ENCODE measurements at places on chromosomes 3 and 15.

- H3K27ac ChIP-seq: no peak overlapping the region
- no peak for DNase-seq
- H3K36me3 ChIP-seq: no peaks in the 10 kb centered on the region
- H3K4me1 ChIP-seq: no peaks in the 10 kb centered on the region
Measured at GRCh38 chr3:102748646-102749045, 313.8 kb downstream of the ZPLD1 start.

DNA sequence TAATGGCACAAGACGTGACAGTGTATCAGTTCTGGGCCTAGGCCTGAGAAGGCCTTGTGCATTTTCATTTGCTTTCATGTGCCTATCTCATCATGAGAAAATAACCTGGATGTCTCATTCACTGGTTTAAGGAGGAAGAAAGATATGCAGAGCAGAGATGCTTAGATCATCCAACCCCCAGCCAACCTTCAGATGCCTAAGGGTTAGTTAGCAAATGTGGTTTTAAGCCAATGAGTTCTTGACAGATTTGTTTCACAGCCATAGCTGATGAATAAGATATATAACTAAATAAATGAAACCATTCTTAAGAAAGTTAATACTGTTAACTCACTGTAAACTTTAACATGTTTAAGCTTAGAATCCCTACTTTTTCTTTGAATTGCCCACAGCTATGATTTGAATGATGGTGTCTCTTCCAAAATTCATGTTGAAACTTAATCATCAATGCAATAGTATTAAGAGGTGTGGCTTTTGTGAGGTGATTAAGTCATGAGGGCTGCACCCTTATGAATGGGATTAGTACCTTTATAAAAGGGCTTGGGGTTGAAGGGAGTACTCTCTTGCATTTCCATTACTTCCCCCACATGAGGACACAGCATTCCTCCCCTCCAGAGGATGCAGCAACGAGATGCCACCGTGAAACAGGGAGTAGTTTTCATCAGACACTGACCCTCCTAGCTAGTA, 324.6 kb upstream of the TBC1D5 start:
- no peaks in the 10 kb centered on the region for H3K27me3 ChIP-seq
- no peak overlapping the region for H3K27ac ChIP-seq

DNA sequence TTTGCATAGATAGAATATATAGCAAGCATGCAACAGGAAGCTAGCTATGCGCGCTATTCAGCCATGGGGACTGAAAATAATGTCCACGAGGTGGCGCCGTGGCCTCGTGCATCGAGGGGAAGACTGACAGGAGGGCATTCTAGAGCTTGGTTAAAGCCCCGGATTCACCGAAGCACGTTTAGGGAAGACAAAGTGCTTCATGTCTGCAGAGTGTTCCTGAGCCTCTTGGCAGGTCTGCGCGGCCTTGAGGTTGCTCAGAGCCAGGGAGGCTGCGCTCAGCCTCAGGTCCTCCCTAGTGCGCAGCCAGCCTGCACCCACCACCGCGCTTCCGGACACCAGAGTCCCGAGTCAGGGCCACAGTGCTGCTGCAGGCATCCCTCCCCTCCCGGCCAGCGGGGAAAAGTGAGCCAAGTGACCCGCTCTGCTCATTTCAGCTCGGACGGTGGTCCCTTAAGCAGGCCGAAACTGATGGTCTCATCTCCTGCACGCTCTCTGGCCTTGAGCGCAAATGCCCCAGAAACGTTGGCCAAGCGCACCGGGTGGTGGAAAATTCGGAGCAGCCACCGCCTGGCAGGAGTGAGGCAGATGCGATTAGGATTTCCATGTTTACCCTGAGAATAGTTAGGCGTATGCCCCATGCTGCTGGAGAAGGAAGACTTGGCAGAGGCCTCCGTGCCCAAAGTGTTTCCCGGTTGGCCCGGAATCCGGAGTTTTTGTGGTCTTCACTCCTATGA, 24.8 kb downstream of the GABRA5 start:
- H3K36me3 ChIP-seq: no peaks in the 10 kb centered on the region
- no peaks in the 10 kb centered on the region for H3K27me3 ChIP-seq
- DNase-seq: peak; percentile 73
- no peaks in the 10 kb centered on the region for H3K4me1 ChIP-seq
- H3K27ac ChIP-seq: no peak overlapping the region

DNA sequence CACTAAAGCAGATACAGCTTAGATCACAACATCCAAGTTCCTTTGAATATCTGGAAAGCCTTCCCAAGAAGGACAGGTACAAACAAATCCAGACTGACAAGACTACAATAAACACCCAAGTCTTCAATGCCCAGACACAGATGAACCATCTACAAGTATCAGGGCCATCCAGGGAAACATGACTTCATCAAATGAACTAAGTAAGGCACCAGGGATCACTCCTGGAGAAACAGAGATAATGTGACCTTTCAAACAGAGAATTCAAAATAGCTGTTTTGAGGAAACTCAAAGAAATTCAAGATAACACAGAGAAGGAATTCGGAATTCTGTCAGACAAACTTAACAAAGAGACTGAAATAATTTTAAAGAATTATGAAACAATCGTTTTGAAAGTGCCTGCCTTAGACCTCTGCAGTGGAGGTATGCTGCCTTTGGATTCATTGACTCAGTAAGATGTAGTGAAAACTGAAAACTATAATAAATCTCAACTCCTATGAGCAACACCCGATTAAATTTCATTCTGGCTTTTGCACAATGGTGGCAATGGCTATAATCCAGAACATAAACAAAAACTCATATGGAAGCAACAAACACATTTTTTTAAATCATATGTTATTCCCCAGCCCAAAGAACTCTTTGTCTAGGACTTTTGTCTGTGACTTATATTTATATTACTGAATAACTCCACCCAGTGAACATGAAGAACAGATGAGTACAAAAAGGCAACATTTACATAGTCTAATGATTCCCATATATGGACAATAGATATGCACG, 12.6 kb upstream of the COL8A1 start:
- H3K36me3 ChIP-seq: no peaks in the 10 kb centered on the region
- H3K4me3 ChIP-seq: no peak overlapping the region
- H3K27me3 ChIP-seq: no peaks in the 10 kb centered on the region
- no peak overlapping the region for H3K27ac ChIP-seq
- DNase-seq: peak; percentile 96

DNA sequence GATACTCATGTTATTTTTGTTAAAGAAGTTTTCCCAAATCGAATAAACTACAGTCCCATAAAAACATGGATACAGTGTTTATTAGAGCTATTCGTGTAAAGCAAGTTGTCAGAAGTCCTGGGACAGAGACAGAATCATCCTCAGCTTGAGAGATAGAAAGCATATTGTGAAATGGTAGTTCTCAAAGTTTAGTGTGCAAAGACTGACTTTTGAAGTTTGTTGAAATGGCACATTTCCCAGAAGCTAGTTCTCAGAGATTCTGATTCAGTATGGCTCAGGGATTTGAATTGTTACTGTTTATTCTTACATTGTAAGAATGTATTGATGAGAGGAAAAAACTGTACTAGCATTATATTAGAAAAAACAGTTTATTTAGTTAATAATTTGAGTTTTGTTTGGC, 22.1 kb downstream of the GABRR3 start:
- no peaks in the 10 kb centered on the region for H3K36me3 ChIP-seq
- no peaks in the 10 kb centered on the region for H3K27me3 ChIP-seq
- H3K4me3 ChIP-seq: no peak overlapping the region
- peaks cover 4% of the 10 kb centered on the region for H3K4me1 ChIP-seq

DNA sequence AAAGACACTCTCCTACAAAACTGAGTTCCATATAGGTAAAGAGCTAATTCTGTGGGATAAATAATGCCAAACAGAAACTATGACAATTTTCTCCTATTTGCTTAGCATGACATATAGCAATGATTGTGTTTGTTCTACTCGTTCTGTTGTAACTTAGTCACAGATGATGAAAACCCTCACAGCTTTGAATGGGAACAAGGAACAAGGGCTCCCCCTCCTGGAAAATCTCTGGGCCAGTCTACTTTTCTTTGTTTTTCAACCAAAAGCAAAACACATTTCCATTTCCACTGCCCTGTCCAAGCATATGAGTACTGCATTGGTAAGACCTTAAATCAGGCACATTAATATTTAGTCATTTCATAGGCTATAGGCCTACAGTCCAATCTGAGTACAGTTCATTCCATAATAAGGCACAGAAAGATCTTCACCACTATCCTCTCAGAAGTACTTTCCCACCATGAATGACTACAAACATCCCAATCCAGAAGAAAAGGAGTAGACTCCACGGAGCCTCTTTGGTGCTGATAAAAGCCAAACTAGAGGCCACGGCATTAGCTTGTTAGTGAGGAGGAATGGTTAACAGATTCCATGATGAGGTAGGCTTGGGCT, 67.1 kb downstream of the ATP8B4 start:
- H3K4me1 ChIP-seq: peaks cover 24% of the 10 kb centered on the region
- H3K27ac ChIP-seq: peak overlapping the region; percentile 49
- no peaks in the 10 kb centered on the region for H3K27me3 ChIP-seq
- no peak overlapping the region for H3K4me3 ChIP-seq
- DNase-seq: peak; percentile 76
- H3K36me3 ChIP-seq: no peaks in the 10 kb centered on the region

GRCh38 chr3:44104043-44104442, 137.6 kb upstream of the TOPAZ1 start:
- DNase-seq: no peak
- no peaks in the 10 kb centered on the region for H3K36me3 ChIP-seq
- no peak overlapping the region for H3K27ac ChIP-seq
- H3K4me3 ChIP-seq: no peak overlapping the region
- no peaks in the 10 kb centered on the region for H3K27me3 ChIP-seq

GRCh38 chr3:169668072-169668956, 4.8 kb upstream of the MECOM start:
- H3K27me3 ChIP-seq: peaks cover 23% of the 10 kb centered on the region
- H3K4me3 ChIP-seq: peak overlapping the region; percentile 50
- H3K27ac ChIP-seq: no peak overlapping the region
- no peaks in the 10 kb centered on the region for H3K36me3 ChIP-seq

DNA sequence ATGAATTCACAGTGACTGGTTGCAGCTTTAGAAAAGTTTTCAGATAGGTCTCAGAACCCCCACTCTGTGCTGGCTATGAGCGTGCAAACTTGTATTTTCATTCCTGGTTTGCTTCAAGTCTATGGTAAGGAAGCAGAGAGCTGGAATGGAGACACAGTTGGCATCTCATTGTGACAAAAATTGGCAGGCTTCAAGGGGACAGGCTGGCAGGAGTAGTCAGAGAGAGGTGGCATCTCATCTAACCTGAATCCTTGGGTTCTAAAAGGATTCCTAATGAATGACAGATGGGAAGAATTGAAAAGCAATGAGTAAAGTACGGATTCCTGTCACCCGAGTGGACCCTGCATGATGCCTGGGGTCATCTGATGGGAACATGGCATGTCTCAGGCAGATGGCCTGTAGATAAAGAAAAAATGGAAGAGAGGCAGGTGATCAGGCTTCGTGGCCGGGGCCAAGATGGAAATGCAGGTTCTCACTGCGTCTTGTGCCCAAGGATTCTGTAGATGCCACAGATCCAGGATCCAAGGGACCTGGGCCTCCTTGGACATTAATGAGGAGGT, 89.4 kb upstream of the ABHD17C start:
- H3K27ac ChIP-seq: no peak overlapping the region
- no peaks in the 10 kb centered on the region for H3K4me1 ChIP-seq
- no peak for DNase-seq
- no peaks in the 10 kb centered on the region for H3K36me3 ChIP-seq
- H3K4me3 ChIP-seq: no peak overlapping the region

- DNase-seq: peak; percentile 30
- no peak overlapping the region for H3K27ac ChIP-seq
- H3K4me1 ChIP-seq: peaks cover 2% of the 10 kb centered on the region
- no peaks in the 10 kb centered on the region for H3K27me3 ChIP-seq
- no peak overlapping the region for H3K4me3 ChIP-seq
Measured at GRCh38 chr3:141279077-141279967, 47.7 kb downstream of the PXYLP1 start.

DNA sequence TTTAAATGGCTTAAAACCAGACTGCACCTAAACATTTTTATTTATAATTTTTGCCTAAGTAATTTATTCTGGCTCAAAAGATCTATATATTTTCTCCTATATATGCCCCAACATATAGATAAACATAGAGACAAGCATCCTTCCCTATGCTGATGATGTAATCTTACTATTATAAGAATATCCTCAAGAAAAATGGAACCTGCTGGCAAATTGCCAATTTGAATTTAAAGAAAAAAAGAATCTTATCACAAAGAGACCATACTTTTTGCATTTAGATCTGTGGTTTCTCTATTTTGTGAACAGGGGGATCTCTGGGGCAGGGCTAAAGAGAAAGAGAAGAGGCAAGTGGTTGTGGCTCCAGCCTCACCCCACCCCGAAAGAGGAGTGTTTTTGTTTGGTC, 107.2 kb upstream of the CMC1 start:
- DNase-seq: no peak
- H3K27ac ChIP-seq: no peak overlapping the region
- no peaks in the 10 kb centered on the region for H3K36me3 ChIP-seq
- H3K4me3 ChIP-seq: no peak overlapping the region
- H3K27me3 ChIP-seq: no peaks in the 10 kb centered on the region

- no peaks in the 10 kb centered on the region for H3K27me3 ChIP-seq
- no peaks in the 10 kb centered on the region for H3K4me1 ChIP-seq
- no peak for DNase-seq
- H3K4me3 ChIP-seq: no peak overlapping the region
Measured at GRCh38 chr3:20240154-20240883, 54.3 kb upstream of the SGO1 start.

DNA sequence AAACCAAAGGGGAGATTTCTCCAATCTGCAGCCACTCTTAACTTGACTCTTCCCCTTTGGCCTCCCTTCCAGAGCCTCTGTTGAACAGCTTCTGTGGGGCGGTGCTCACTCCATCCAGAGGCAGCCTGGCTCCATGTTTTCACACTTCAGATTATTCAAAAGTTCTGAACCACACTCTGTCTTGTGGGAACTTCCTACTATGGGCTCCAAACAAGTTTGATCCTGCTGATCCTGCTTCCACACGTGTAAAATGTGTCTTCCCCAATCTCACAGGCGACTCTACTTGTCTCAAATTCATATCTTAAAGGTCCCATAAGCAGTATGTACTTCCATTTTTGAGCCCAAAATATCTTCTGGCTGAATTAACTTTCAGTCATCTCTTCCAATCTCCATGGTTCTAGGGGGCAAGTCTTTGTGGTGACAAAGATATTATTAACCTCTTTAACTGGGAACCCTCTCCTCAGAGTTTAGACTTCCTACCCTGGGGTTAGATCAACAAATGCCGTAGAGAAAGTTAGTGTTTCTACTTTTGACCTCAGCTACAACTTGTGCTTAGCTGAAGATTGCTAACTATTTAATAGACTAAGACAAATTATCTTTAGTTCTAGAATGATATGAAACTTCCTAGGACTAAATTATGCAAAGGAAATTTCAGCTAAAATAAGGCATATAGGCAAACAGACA, 176.3 kb upstream of the BCL6 start:
- no peak for DNase-seq
- no peak overlapping the region for H3K4me3 ChIP-seq
- H3K4me1 ChIP-seq: peaks cover 6% of the 10 kb centered on the region
- H3K27ac ChIP-seq: no peak overlapping the region

- no peak overlapping the region for H3K27ac ChIP-seq
- H3K36me3 ChIP-seq: no peaks in the 10 kb centered on the region
- no peaks in the 10 kb centered on the region for H3K4me1 ChIP-seq
- peak; percentile 25 for DNase-seq
Measured at GRCh38 chr3:177498037-177498857, 301.0 kb upstream of the TBL1XR1 start.

DNA sequence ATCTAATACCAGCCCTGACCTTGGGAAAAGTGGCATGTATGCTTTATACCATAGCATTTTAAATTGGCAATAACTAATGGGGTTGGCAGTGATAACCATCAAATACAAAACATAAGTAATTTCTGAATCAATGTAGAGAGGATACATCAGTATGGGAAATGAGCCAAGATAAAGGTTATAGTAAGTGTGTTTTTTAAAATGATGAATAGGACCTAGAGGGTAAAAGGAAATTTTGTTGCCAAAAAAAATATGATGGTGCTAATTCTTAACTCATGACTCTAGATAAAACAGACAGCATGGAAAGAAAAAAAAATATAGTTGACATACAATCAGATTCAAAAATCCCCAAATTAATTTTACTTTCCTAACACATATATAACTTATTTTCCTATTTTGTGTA, 75.4 kb upstream of the ROBO1 start:
- no peak overlapping the region for H3K4me3 ChIP-seq

Measured in fibroblast of lung (primary cell).